ENCODE measurements at places on chromosomes 5 and 9.

DNA sequence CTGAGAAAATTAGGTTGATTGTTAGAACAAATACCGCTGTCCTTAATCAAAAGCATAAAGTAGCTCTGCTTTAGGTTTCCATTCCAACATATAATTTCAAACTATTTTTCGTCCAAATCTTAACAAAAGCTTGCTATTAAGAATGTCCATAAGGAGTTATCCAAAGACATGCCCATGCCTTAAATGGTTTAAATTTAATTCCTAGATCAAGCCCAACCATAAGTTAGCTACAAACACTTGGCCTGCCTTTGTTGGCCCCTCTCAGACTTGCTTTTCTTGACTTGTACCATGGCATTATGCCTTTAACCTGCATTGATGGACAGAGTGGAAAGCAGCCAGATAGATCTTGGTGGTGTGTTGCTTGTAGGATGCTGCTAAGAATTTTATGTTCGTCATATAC lies 8.8 kb downstream of the GARNL3 start:
- no peak for DNase-seq

GRCh38 chr9:81266086-81266485 lies 423.3 kb downstream of the TLE1 start:
- no peak for DNase-seq

- DNase-seq: no peak
These were observed 11.3 kb upstream of the GRHPR start for GRCh38 chr9:37410969-37411785.

- DNase-seq: no peak
These were observed 348.8 kb downstream of the EFNA5 start for GRCh38 chr5:107321906-107322305.

GRCh38 chr5:172648755-172649154 lies 7.7 kb downstream of the NEURL1B start:
- DNase-seq: no peak

- DNase-seq: no peak
These were observed 14.3 kb upstream of the GABRP start for GRCh38 chr5:170769246-170769645.

DNA sequence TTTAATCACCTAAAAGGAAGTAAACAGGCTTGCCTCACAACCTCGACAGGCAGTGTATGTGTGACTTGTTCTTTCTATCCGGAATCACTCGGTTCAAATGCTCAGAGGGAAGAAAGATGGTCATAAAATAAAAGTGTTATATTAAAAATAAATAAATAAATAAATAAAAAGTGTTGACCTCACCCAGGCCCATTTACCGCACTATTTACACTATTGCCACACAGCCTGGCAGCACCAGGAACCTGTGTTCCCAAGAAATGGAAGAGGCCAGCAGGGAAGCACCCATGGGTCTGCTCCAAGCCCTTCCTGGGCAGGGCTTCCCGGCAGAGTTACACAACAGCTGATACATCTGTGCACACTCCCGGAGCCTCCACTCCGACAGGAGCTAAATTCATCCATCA lies 127.9 kb downstream of the EFNA5 start:
- no peak for DNase-seq

- no peak for DNase-seq
These were observed 1.6 kb upstream of the CD72 start for GRCh38 chr9:35619800-35620158.

DNA sequence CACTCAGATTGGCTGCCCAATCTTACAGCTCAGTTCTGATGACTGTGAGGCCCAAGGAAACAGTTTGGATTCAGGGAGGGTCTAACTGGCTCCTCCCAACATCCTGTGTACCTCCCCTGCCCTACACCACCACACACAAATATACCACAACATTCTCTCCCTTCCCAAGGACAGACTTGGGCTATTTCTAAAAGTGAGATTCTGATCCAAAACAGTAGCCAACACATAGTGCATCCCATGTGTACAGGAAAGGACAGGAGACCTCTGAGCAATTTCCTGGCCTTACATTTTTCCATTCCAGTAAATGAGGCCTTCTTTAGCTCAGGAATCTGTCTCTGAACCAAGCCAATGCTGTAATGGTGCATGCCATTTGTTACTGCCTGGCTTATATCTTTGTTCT lies 20.8 kb downstream of the ZNF366 start:
- DNase-seq: no peak

GRCh38 chr5:135241536-135241935 lies 157.5 kb downstream of the MACROH2A1 start:
- no peak for DNase-seq

DNA sequence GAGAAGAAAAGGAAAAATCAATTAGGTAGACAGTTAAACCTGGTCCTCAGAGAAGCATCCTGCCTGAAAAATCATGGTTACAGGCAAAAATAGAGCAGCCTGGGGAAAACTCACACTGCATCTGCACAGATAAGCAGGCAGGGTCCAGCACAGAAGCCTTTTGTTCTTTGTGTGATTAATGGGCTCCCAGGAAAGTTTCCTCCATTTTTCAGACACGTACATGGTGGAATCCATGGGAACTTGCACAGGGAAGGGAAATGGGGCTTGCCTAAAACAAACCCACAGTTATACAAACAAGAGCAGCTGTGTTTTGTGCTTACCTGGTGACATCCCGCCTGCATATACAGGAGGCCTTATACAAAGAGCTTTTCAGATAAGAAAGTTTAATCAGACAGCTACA lies 243.9 kb upstream of the ATP10B start:
- DNase-seq: no peak

- DNase-seq: no peak
These were observed 1.5 kb downstream of the NEK6 start for GRCh38 chr9:124259158-124259808.

- DNase-seq: no peak
These were observed 51.5 kb upstream of the ADAMTSL1 start for GRCh38 chr9:18422296-18423036.

DNA sequence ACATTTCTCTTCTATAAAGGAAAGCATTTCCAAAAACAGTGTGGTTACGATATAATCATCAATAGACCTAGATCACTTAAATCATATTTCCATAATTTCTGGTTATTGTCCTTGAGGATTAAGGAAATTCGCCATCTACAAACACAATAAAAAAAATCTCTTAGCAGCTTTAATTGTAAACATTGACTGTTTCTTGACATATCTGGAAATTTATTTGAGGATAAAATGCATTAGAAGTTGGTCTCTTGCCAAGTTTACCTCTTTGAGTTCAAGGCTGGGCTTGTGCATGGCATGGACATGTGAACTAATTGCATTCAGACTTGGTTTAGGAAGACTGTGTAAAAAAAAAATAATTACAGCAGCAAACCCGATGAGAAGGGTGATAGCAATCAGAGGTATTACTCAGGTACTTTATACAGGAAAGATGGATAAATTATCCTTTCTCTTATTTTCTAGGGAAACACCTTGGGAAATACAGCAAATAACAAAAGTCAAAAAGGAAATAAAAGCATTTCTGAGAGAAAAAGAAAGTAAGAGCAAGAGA lies 237.9 kb downstream of the SLF1 start:
- no peak for DNase-seq

- DNase-seq: no peak
These were observed 168.0 kb downstream of the TAF11L14 start for GRCh38 chr5:17802256-17802655.

DNA sequence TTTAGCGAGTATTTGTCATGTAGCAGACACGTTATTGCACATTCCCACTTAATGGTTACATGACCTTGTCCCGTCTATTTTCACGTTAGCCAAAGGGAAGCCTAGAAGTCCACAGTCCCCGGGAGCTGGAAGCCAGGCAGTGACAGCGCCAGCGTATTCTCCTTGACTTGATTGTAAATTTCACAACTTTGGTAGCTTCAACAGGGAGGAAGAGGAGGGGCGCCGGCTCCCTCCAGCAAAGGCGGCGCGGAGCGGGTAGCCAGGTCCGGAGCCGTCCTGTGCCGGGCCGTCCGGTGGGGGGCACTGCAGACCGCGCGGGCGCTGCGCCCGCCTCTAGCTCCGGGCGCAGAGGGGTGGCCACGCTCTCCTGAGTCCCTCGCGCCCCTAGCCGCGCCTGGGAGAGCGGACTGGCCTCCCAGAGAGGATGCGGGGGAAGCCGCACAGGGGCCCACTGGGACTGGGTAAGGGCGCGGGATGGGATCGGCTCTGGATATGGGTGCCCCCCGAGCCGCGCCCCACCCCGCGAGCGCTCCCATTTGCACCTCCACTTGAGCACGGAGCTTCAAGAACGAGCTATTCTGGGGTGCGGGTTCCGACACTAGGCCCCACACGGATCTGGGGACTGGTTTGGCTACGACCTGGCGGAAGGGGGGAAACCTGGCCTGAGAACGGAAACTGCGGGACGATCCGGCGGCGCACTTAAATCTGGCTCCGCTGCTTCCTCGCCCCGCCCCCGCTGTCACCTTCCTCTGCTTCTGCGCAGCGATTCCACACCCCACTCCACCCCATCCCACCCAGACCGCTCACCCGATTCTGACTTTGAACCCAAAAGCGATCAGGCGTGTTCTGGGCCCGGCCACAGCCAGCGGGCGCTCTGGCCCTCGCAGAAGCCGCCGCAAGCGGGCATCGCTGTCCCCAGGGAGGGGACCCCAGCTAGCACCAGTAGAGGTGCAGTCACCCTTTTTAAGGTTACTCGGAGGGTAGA lies 23.8 kb downstream of the KLF4 start:
- no peak for DNase-seq

DNA sequence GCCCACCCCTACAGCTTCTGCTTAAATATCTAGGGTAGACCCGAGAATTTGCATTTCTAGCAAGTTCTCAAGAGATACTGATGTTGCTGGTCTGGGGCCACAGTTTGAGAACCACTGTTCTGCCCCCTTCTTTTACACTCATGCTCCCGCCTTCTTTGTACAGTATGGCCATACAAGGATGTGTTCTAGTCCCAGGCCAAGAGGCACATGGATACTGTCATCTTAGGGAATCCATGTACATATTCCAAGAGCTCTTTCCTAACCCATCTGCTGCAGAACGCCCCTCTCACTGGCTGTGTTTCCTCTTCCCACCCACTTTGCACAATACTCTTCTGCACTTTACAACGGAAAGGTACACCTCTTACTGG lies 44.4 kb downstream of the FGF18 start:
- no peak for DNase-seq

- DNase-seq: no peak
These were observed 51.5 kb upstream of the MAP3K1 start for GRCh38 chr5:56763711-56764466.

GRCh38 chr9:123120131-123120530 lies 86.7 kb downstream of the GPR21 start:
- no peak for DNase-seq

DNA sequence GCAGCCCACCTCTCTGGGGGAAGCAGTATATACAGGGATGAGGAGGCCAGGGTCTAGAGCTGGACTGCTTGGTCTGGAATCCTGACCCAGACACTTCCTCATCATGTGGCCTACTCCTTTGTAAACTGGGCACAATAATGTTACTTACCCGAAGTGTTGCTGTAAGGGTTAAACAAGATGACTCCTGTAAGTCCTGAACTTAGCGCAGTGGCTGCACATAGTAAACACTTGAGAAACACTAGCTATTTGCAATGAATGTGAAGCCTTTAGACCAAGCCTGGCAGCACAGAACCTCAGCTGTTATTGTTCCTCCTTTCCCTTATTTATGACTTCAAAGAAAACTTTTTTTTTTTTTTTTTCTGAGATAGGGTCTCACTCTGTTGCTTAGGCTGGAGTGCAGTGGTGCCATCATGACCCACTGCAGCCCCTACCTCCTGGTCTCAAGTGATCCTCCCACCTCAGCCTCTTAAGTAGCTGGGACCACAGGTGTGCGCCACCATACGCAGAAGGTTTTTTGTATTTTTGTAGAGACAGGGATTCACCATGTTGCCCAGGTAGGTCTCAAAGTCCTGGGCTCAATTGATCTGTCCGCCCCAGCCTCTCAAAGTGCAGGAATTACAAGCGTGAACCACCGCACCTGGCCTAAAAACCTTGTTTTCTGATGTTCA lies 96.2 kb upstream of the IL6ST start:
- no peak for DNase-seq

DNA sequence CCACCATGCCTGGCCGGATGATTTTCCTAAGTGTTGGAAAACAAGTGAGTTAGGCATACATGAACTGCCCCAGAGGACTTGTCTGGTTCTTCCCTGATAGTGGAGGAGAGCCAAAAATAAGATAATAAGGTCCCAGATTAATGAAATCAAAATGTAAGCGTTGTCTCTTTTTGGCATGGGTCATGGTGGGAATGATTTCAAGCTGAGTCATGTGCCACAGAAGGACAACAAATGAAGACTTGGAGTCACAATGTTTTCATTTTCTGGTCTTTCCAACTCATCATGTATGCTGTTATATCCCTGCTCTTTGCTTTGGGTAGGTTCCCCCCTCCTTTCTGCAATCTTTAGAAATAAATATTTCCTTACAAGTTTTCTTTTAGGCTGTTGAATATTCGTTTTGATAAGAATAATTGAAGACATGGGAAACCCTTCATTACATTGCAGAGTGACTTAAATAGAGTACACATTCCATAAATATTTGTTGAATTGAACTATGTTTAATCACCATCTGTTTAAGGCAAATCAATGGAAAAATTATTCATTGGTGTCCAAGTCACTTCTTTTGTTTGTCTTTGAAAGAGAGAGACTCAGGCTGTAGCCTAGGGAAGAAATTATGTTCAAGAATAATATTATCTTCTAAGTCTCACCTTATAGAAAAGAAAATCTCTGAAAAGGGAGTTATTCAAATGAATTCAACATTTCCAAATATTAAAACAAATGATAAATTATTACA lies 196.3 kb downstream of the CSNK1G3 start:
- DNase-seq: no peak

DNA sequence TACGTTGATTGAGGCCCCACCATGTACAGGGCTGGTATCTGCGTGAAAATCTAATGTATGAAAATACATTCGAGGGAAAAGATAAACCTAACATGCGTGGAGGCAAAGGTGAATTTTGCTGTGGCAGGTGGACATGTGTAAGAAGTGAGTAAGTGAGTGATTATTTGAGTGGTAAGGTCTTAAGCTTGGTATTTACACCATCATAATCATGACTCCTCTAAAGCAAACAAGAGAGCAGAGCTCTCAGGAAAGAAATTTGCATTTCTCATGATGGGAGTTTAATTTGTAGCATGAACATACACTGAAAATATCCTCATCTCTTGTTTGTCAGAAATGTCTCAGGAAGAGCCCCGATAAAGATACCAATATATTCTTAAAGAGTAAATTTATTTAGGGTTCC lies 260.6 kb downstream of the PSAT1 start:
- no peak for DNase-seq

GRCh38 chr5:34916518-34916917 lies 1.0 kb downstream of the BRIX1 start:
- DNase-seq: no peak

- DNase-seq: no peak
These were observed 114.0 kb downstream of the MED10 start for GRCh38 chr5:6264394-6264793.

DNA sequence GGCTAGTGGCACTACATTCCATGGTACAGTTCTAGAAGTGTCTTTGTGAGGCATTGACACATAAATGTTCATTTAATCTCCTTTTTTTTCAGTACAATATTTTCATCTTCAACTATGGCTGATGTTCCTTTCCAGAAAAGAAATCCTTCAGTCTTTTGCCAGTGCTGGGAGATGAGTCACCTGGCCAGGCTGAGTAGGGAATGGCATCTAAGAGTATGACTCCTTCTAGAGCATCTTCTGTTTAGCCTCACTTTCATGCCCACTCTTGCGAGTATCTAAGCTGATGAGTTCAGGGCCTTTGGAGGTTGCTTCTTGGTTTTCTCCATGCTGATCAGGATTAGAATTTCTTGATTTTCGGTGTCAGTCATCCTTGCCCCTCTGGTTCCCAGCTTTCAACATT lies 124.4 kb downstream of the SLC28A3 start:
- no peak for DNase-seq

- no peak for DNase-seq
These were observed 157.0 kb downstream of the FAM114A2 start for GRCh38 chr5:153881687-153882086.

Measured in activated CD8-positive, alpha-beta memory T cell treated with anti-CD3 and anti-CD28 coated beads for 48 hours (primary cell).